Activated CD4-positive, alpha-beta T cell treated with anti-CD3 and anti-CD28 coated beads, Interleukin-2, amount 10 ng/mL, durations not matched to agents 7 days and 5 days (primary cell): ENCODE measurements at places on chromosomes 13 and 19.

- DNase-seq: no peak
Measured at GRCh38 chr13:31036731-31037695, 104.6 kb downstream of the TEX26 start.

DNA sequence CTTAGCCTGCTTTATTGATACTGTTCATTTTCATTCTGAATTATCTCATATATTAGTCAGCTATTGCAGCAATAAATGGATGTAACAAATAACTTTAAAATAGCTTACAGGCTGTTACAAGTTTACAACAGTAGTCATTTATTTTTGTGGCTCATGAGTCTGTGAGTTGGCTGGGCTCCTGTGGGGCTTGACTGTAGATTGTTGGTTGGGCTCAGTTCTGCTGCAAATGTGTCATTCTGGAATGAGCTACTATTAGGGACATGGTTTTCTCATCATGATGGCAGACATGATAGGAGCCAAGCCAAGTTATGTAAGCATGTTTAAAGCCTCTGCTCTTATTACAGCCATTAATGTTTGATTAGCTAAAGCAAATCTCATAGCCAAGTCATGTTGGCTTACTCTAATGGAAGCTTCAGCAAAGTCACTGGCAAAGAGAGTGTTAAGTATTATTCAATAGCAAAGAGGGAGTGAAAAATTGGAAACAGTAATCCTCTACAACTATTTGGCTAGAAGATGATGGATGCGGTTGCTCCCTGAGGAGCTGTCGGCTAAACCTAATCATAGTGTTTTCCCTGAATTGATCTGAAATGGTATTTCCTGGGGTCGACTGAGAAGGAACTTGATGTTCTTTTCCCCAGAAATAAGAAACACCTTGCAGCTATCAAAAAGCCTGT is 391.3 kb downstream of the TDRD3 start:
- no peak for DNase-seq

- no peak for DNase-seq
Measured at GRCh38 chr19:45587873-45588272, 3.3 kb upstream of the OPA3 start.

DNA sequence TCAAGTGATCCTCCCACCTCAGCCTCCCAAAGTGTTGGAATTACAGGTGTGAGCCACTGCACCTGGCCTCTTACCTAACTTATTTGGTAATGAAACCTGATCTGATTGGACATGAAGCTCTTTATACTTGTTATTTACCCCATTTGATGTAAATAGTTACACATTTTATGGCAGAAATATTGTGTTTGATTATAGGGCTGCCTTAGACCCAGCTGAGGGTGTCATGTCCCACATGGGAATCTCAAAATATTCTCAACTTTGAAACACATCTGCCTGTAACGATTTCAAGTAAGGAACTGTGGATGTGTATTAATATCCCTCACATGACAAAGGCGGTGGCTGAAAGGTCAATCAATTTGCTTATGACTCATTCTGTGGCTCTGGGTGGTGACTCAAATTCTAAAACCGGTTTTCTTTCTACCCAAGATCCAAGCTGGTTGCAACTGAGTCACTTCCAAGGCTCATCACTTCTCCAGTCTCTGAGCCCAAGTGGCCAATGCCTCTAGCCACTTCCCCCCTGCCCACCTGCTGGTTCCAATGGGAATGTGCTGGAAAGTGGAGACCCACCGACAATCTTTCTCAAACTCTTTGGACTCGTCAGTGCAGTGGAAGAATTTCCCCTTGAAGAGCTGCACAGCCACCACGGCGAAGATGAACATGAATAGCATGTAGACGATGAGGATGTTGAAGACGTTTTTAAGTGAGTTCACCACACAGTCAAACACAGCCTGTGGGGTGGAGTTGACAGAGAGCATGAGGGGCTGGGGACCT is 110.9 kb downstream of the IER2 start:
- DNase-seq: peak; percentile 18

- DNase-seq: no peak
Measured at GRCh38 chr19:5142725-5143097, 173.8 kb downstream of the KDM4B start.

GRCh38 chr19:50912727-50913716 is 1.8 kb upstream of the KLK4 start:
- DNase-seq: no peak
